ENCODE measurements at places on chromosomes 5 and 9.

- DNase-seq = no peak
Measured at GRCh38 chr9:92163276-92163675, 48.1 kb upstream of the SPTLC1 start.

DNA sequence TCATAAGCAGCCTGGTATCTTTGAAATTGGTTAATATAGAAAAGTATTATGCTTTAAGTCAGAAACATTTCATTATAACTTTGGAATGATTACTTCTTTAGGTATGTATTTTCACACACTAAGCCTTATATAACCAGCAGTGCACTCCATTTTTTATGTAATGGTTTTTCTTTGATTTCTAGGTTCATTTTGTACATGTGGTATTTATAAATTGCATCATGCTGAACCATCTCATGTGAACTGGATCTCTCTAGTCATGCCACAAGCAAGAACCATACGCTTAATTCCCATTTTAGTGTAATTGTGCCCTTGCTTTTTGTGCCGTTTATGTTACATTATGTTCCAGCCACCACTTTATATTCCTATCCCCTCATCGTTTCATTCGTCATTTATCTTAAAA is 38.6 kb upstream of the SRP19 start:
- DNase-seq = no peak

- DNase-seq = no peak
Measured at GRCh38 chr5:54658010-54658409, 140.5 kb downstream of the SNX18 start.

- DNase-seq = no peak
Measured at GRCh38 chr9:132283863-132284262, 70.9 kb downstream of the SETX start.

DNA sequence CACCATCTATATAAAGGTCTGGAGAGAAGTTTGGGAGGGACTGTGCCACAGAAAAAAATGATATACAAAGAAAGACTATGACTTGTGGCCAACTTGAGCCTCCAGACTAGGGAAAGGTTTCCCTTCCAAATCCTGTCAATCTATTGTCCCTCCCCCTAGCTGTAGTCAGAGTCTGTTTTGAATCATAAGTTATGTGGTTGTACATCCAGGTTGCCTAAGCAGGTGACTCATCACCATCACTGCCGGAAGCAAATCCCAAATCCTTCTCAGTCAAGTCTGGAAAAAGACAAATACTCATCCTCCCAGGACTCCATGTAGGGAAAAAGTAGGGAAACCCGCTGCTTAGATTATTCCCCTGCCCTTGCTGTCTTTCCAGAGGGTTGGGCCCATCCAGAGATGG is 235.7 kb downstream of the CDK5RAP2 start:
- DNase-seq = no peak

DNA sequence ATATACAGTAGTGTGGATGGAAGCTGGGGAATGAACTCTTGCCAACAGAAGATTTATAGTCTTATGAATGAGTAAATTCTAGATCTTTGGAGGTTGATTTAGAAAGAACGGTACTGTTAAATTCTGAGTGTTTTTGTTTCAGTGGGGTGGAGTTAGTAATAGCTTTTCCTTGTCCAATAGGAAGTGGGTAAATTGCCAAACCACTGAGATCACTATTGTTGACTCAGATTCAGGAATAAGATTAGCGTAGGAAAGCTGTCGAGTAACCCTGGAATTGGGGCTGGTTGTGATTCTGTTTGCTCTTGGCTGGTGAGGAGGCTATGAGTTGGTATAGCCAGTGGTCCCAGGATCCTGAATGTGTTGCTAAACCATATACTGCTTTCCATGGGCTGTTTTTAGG is 155.6 kb downstream of the ARHGAP26 start:
- no peak for DNase-seq
